Hematopoietic multipotent progenitor cell (in vitro differentiated cells): ENCODE measurements at places on chromosomes 13 and 19. TPM values are rescaled to one million over a fixed set of nuclear protein-coding genes. Genes with fewer than 3 reads are reported as not detected.

DNA sequence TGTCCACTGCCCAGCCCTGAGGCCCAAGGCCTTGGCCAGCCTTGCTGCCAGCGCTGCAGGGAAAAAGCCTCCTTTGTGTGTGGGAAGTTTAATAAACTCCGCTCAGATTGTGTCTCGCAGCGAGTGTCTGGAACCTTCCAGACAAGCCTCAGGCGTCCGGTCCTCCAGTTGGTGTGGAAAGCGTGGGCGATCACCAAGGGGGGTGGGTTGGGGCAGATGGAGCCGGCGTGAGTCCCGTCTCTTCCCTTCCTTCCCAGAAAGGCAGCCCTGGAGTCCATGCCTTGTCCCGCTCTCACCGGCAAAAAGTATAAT lies 4.6 kb downstream of the STK11 start:
- no peak for DNase-seq

GRCh38 chr13:65946387-65946786 lies 1283.7 kb downstream of the PCDH9 start:
- DNase-seq, result no peak

Gene UBE2L5
- 0.27 TPM for total RNA-seq

Gene COL4A1
- under 0.01 TPM for total RNA-seq

- no peak for DNase-seq
Measured at GRCh38 chr13:20521364-20522115, 4.1 kb downstream of the CRYL1 start.

Gene PTGIR
- 4.3 TPM for total RNA-seq

Gene ZNF541
- total RNA-seq, result under 0.01 TPM

Gene SERPINE3
- under 0.01 TPM for total RNA-seq

DNA sequence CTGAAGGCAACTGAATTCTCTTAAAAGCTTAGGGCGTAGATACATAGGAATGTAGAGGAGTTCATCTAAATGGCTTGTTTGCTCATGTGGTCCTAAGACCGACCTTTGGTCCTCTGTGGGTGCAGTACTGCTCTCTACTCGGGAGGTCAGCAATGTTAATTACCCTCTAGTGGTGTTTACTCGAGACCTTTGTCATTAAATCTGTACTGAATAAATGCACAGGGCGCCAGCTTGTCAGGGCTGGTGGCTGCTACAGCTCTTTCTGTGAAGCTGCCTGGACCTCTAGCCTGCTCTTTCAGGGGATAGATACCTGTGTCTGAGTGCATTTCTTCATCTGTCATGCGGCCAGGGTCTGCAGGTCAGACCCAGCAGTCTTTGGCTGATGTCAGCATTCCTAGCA lies 29.2 kb upstream of the MPHOSPH8 start:
- no peak for DNase-seq

Gene ADGRL1
- total RNA-seq, result 32.0 TPM

DNA sequence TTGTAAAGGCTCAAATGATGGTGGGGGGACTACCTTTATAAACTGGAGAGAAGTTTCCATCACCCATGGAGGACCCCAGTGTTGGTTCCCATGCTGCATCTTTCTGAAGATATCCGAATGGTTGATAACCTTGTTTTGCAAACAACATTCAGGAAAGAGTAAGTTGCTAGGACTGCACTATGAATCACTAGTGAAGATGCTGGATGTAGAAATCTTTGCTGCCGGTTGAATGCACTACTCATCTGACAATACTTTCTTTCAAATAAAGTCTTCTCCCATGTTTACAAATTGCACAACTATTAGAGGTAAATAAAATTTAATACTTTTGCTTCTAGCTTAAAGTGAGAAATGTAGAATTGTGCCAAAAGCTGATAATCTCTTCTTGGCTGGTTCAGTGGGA lies 198.4 kb upstream of the SLITRK6 start:
- no peak for DNase-seq

DNA sequence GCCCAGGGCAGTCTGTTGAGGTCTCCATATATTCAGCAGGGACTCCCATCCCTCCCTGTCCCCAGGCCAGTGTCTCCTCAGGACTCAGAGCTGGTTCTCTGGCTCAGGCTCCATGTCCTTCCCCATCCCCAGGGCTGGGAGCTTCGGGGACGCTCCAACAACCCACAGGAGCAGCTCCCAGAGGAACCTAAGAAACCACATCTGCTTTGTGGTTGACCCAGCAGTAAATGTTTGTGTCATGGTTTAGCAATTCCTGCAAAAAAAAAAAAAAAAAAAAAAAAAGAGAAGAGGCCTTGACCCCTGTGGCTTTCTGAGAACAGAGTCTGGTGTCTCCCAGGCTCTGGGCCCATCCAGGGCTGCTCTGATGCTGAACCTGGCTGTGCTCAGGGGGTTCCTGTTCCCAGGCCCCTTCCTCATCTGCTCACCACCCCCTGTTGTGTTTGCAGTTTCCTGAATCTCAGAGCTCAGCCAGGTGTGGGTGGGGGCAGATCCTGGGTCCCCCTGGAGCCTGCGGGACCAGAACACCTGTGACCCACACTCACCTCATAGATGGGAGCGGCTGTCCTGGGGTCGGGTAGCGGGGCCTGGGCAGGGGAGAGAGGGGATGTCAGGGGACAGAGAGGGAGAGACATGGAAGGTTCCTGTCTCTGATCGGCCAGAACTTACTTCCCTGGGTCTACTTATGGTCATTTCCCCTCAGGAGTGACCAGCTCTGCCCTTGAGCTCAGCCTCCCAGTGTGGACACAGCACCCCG lies 25.2 kb upstream of the CEACAM1 start:
- DNase-seq, result no peak

Gene FFAR2
- 0.54 TPM for total RNA-seq

DNA sequence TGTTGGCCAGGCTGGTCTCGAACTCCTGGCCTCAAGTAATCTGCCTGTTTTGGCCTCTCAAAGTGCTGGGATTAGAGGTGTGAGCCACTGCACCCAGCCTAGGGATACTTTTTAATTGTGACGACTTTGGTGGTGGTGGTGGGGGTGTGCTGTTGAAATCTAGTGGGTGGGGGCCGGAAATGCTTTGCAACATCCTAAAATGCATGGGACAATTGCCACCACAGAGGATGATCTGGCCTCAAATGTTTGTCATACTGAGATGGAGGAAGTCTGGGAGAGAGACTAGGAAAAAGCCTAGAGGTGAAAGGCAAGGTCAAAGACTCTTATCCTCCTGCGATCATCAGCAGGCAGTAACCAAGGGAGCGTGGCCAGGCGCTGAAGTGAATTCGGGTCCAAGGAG lies 1.4 kb downstream of the NWD1 start:
- no peak for DNase-seq

- DNase-seq, result no peak
Measured at GRCh38 chr13:98537740-98538139, 39.2 kb downstream of the STK24 start.

Gene SIGLECL1
- total RNA-seq, result not detected

DNA sequence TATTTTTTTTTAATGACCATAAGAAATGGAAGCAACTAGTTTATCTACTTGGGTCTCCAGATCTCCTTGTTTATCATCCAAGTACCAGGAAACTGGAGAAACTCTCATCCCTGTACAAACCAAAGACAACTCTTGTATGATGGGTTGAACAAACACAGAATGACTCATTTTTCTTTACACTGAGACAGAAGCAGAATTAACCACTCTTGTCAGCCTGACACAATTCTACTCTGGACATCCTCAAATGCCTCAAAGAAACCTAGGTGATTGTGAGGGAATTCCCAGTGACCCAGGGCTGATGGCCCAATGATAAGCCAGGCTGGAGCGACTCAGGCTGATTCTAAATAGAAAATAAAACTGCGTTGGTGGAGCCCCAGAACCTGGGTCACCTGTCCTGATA lies 151.5 kb downstream of the ZNF737 start:
- no peak for DNase-seq

DNA sequence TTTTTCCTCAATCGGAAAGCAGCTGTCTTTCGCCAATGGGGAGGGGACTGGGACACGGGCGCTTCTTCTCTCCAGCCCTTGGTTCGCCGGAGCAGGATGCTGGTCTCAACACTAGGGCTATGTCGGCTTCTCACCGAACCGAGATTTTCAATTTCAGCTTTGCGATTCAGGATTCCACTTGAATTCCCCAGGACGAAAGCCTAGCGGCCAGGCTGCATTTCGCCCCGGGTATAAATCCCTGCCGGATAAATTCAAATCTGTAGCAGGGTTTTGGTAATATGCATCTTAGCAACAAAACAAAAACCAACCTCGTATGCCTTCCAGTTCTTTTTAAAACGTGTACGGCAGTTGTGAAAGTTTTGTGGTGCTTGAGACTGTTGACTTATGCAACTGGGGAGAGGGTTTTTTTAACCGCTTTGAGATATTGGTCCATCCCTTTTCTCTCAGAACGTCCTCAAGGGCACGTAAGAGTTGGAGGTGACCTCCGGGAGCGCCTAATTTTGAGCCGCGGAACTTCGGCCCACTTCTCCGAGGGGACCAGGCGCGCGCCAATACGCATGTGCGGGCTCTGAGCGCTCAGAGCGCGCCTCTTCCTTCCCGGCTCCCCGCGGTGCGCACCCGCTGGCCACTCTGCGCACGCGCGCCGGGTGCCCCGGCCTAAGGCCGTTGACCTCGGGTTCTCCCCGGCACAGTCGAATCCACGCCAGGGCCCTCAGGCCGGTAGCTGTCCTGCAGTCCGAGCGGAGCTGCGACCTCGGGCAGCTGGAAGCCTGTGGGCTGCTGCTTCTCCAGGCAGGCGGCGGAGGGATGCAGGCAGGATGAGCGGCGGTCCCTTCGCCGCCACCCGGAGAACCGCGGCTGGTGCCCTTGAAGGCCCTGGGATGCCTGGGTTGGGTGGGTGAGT lies 7.6 kb downstream of the POU4F1 start:
- DNase-seq, result peak; percentile 27

Gene CD22
- 11.0 TPM for total RNA-seq

GRCh38 chr13:97100821-97101220 lies 106.5 kb upstream of the OXGR1 start:
- DNase-seq, result no peak

GRCh38 chr19:9306443-9306842 lies 3.2 kb downstream of the ZNF699 start:
- no peak for DNase-seq

Gene DACT3
- total RNA-seq, result under 0.01 TPM

DNA sequence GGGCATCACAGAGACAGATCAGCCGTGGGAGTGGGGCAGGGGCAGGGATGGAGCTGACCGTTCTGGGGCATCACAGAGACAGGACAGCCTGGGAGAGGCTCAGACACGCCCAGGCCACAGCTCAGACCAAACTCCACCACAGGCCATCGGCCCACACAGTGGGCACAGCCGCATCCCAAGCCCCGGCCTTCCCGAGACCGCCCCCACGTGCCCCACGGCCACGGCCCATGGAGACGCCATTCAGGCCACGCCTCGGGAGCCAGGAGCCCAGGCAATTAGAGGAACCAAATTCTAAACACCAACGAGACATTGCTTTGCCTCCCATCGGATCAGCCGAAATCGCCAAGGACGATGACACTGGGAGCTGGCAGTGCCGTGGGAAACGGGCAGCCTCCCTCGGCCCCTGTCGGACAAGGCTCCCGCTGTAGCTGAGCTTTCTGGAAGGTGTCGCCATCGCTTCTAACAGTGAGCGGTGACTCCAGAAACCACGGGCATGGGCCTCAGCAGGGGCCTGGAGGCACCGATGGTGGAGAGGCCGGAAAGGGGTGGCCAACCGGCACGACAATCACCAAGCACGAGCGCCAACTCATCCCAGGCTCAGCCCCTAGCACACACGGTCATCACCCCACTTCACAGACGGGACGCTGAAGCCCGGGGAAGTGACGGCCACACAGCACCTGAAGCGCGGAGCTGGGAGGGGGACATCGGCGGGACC lies 2.4 kb downstream of the PIP5K1C start:
- DNase-seq, result no peak

GRCh38 chr19:47106821-47107201 lies 6.8 kb downstream of the ZC3H4 start:
- no peak for DNase-seq

Gene FAM124A
- total RNA-seq, result 0.27 TPM

Gene ZNF570
- total RNA-seq, result 4.0 TPM

Gene BCAM
- total RNA-seq, result 8.6 TPM

DNA sequence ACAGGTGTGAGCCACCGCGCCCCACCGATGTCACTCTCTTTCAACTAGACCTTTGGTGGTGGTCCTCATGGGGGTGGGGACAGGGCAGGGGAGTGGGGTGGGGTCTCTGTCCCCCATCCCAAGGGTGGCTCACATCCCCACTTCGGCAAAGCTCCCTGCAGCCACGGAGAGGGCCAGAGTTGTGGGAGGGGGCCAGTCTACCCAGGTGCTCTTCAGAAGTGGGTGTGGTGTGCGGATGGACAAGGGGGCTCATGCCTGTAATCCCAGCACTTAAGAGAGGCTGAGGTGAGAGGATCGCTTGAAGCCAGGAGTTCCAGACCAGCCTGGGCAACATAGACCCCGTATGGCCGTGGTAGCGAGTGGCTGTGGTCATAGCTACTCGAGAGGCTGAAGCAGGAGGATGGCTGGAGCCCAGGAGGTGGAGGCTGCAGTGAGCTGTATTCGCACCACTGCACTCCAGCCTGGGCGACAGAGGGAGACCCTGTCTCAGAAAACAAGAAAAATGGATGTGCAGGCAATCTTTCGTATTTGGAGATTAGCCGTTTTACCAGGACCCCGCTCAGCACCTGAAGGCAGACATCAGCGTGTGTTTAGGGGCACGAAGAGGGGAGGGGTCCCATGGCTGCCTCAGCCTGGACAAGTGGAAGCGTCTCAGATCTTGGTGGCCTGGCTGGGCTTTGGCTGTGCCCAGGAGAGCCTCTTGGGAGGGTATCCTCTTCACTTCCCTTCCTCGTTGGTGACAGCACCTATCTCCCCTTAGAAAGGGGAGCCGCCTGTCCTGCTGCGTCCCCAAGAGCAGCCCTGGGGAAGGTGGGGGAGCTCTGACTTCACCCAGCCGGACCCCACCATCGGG lies 846 bp downstream of the TGFBR3L start:
- no peak for DNase-seq

DNA sequence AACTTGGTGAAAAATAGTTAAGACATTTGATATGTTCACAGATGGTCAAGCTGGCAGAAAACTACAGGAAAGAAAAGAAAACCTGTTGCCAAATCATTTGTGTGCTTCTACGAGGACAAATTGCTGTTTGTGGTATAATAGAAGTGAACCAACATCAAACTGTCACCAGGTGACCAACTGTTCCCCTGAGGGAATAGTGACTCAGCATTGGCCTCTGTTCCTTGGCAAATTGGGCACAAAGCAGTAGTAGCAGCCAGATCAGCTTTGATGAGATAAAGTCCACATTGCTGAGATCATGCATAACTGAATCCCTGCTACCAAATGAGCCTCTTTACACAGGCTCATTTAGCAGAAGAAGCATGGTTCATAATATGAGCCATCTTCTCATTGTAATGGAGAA lies 103.5 kb downstream of the POSTN start:
- DNase-seq, result no peak

Gene NBEA
- 4.6 TPM for total RNA-seq

GRCh38 chr13:40585911-40586471 lies 80.5 kb downstream of the FOXO1 start:
- DNase-seq, result peak; percentile 23

Gene DPF1
- 6.5 TPM for total RNA-seq

Gene COMP
- total RNA-seq, result under 0.01 TPM
